Stimulated activated CD4-positive, alpha-beta T cell treated with anti-CD3 and anti-CD28 coated beads, Interleukin-1b, Interleukin-23, amount 100 ng/mL, for 48 hours (primary cell): ENCODE measurements at places on chromosomes 1 and 21.

- DNase-seq, result peak; percentile 12
Measured at GRCh38 chr1:101388904-101389546, 152.2 kb downstream of the S1PR1 start.

DNA sequence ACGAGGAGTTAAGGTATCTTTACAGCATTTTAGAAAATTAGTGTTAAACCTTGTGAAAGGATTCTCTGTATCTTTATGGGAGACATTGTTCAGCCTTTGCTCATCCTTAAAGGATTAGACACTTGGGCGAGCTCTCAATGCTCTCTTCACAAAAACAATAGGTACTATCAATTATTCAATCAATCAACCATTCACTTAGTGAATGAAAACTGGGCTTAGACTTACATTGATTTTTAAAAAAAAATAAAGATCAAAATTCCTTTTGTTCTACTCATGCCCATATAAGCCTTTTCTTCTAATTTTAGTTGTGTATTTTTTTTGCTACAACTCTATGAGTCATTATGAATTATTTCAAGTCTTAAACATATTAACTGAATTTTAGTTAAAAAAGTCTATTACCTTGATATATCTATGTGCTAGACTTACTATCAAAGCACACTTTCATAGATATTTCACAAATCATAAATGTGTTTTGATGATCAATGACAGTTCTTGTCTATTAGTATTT, 181.2 kb downstream of the DPYD start:
- no peak for DNase-seq

- DNase-seq, result no peak
Measured at GRCh38 chr1:18997508-18997907, 41.0 kb upstream of the IFFO2 start.

GRCh38 chr1:40984066-40984465, 4.6 kb downstream of the CTPS1 start:
- DNase-seq, result no peak

GRCh38 chr1:202376247-202376646, 27.7 kb downstream of the PPP1R12B start:
- DNase-seq, result no peak
